CD4-positive, alpha-beta T cell treated with Interleukin-4 for 4 hours (primary cell): ENCODE measurements at places on chromosomes 11 and 22.

GRCh38 chr11:27703481-27703880 is 3.2 kb upstream of the BDNF start:
- DNase-seq = no peak

DNA sequence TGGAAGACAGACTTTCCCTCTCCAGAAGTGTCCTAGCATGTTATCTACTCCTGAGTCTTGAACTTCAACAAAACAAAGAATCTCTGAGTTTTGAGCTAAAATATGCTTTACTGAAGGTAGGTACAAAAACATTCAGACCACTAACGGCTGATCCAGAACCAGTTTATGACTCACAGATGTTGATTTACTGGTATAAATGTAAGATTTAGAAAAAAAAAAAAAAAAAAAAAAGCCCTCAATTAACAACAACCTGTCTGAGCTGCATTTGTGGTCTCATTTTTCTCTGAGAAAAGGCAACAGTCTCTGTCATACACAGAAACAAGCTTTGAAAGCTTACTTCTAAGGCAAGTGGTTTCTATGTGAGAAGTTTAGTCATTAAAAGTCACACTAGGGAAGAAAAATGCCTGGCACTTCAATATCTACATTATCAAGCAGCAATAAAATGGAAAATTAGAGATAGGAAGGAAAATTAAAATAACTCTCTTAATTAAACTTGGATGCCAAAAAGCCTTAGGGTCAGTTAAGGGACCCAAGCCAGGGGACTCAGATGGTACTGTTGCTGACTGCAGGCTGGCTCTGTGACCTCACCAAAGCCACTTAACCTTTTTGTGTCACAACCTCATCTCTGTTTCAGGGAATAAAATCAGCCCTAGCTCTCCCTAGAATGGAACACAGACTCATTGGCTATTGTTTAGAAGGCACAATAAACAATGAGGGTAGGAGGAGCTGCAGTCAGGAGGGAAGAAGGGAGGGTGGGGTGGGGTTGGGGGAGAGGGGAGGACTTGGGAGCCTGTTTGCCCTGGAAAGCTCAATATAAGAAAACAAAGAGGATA is 61.7 kb downstream of the ETS1 start:
- peak; percentile 92 for DNase-seq

DNA sequence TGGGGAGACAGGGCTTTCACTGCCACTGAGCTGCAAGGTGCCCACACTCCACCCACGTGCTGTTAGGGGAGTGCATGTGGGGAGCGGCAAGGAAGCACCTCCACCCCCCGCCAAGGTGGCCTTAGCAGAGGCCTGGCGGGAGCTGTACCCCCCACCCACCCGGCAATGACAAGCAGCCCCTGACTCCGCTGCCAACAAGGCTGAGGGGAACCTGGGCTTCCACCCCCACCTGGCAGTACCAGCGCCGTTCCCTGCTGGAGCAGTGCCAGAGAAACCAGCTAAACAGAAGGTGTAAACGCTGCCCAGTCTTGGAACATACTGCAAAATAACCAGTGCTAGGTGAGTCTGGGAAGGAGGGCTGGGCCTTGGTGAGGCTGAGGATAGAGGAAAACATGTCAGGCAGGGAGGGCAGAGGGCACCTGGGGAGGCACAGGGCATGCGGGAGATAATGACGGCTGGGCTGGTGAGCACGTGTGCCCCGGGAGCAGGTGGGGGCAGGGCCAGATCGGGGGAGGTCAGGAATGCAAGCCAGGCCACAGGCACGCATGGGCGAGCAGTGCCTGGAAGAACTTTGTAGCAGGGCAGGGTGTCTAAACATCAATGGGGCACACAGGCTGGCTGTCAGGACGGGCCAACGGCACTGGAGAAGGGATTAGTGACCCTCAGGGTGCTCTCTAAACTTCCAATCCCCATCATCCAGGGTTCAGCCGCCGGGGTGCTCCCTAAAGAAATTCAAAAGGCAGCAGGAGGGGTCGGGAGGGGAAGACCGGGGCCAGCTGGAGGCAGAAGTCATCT is 6.6 kb downstream of the CERK start:
- no peak for DNase-seq

DNA sequence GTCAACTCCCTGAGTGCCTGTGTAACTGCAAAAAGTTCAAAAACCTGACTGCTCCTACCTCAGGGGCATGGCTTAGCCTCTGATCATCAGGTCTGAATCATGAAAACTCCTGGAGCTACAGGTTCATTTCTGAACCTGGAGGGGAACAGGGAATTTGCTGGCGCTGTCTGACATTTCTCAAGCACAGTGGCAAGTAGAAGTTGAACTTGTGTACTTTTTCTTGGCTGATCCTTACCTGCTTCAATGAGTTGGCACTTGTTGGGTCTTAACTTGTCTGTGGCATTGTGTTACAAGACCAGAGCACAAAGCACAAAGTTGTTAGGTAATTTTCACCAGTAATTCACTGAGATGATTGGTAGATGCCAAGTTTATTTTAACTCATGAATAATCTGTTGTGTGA is 3.3 kb downstream of the TMEM109 start:
- no peak for DNase-seq

- no peak for DNase-seq
These were observed 22.1 kb downstream of the GNAZ start for GRCh38 chr22:23092217-23092955.

DNA sequence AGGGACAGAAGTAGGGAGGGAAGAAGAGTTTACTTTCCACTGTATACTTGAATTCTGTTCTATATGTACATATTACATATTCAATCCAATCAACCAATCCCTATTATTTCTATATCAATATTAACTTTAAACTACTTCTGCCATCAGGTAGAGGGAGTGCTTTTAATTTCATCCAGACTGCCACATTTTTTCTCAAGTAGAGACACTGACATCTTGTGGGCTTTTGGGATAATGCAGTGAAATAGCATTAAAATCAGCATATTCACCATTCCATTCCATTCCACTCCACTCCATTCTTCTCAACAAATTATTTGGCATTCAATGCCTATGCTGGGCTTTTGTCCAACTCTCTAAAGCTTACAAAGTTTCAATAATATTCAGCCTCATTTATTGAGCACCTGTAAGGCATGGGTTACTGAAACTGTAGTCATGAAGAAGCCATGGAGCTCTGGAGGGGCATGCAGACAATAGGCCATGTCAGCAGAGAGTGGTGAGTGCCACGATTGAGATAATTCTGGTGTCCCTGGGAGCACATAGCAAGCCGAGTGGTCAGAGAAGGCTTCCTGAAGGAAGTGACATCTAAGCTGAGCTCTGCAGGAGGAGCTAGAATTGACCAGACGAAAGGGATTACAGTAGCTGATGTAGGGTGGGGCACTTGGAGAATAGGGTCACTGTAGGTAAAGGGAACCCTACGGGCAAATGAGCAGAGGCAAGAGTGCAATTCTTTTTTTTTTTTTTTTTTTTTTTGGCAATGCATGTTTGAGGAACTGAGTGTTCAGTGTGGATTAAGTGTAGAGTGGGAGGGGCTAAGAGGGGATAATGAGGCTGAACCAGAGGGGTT is 12.8 kb upstream of the CLPB start:
- DNase-seq = peak; percentile 62

- DNase-seq = no peak
These were observed 107.0 kb upstream of the PITPNB start for GRCh38 chr22:28025866-28026575.

- no peak for DNase-seq
These were observed 41.9 kb downstream of the ANO5 start for GRCh38 chr11:22234743-22235142.

GRCh38 chr11:69366591-69366990 is 72.6 kb downstream of the MYEOV start:
- DNase-seq = no peak

- peak; percentile 76 for DNase-seq
These were observed 11.4 kb downstream of the BCL9L start for GRCh38 chr11:118914178-118914918.

DNA sequence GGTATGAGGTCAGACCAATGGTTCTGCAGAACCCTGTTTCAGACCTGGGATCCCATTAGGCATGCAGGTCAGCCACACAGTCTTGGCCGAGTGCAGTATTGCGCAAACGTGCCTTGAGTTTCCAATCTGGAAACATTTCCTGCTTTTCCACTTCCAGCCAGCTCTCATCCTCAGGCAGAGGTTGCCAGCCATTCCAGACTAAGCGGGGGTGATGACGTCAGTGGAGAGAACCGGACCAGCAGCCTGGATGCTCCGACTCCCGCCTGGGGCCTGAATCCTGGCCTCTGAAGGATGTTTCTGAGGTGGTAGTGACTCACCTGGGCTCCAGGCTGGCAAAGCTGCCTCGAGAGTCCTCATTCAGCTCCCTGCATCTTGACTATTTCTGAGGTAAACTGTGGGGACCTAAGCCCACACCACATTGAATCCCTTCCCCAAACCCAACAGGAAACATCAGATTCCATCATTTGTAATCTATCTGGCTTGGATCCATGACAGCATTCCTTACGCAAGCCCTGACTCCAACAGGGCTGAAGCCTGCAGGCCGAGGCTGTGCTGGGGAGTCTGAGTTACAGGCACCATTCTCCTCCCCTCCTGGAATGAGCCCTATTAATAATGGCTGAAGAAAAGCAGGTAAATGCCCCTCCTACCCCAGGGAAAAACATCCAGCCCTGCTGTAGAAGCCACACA is 83.0 kb downstream of the ABTB2 start:
- DNase-seq = no peak

GRCh38 chr11:65019824-65020223 is 5.9 kb downstream of the ARL2 start:
- no peak for DNase-seq
